Activated naive CD8-positive, alpha-beta T cell treated with anti-CD3 and anti-CD28 coated beads, Interleukin-2, amount 50 U/mL, for 24 hours (primary cell): ENCODE measurements at places on chromosomes 6 and 20.

- DNase-seq, result no peak
Measured at GRCh38 chr6:68771426-68771825, 136.3 kb downstream of the ADGRB3 start.

DNA sequence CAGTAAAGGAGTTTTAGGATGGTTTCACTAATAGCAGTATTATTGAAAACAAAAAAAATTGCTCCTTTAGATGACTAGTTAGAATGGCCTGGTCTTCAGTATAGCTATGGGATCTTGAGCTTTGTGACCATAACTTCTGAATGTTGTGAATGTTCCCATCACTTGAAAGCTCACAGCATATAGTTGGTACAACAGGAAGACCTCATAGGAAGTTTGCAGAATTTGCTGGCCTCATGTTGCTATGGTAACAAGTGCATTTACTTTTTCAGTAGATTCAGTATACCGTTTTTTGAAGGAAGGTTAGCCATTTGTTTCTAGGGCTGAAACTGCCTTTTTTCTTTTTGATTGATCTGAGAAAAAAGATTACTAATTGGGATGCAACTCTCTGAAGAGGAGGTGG lies 8.3 kb downstream of the PHF3 start:
- DNase-seq, result no peak

- DNase-seq, result no peak
Measured at GRCh38 chr20:33909331-33909921, 84.3 kb upstream of the RALY start.

DNA sequence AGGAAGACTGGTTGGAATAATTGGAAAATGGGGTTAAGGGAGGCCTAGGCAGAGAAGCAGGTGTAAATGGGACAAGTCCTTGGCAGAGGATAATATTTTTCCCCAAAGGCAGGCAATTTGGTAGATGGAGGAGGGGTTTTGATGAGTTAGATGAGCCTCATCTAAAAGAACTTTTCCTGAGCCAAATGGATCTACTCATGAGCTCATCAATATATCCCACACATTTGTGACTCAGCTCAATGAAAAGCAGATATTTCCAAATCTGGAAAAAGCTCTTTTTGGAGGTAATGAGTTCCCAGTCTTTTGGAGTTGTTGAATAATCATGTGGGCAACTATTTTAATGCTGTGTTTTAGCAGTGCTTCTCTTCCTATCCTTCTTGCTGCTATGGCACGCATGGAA lies 685.5 kb upstream of the CITED2 start:
- DNase-seq, result no peak

DNA sequence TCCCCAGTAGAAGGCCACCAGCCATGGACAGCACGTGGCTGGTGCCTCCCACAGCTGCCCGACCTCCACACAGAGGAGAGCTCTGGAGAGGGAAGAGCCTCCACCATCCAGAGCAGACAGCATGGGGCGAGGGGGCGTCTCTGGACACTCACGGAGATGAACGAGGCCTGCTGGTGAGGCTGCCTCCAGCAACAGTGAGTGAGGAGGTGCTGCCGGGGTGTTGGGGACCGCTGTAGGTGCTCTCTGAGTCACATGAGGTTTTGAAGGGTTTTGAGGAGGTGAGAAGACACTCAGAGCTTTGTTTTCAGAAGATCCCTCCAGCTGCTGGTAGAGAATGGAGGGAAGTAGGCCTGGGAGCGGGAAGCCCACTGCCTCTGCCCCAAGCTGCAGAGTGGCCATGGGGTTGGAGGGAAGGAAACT lies 65.6 kb downstream of the THBS2 start:
- DNase-seq, result no peak

DNA sequence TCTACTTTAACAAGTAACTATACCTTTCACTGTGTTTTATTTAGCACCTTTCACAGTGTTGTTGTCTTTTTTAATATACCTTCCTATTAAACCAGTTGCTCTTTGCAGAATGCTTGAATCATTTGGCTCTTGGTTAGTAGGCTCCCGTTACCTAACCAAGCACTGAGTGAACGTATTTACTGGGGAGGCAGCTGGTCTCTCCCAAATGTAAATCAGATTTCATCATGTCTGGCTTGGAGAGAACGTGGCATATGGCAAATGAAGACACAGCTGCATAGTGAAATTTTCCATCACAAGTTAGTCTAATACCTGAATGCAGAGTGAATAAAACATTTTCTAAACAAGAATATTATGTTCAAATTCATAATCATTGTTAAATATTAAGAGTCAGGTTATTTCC lies 12.4 kb downstream of the HTR1E start:
- no peak for DNase-seq

- no peak for DNase-seq
Measured at GRCh38 chr6:21273451-21273850, 320.1 kb upstream of the SOX4 start.

- DNase-seq, result no peak
Measured at GRCh38 chr20:43941476-43942200, 27.0 kb downstream of the TOX2 start.

DNA sequence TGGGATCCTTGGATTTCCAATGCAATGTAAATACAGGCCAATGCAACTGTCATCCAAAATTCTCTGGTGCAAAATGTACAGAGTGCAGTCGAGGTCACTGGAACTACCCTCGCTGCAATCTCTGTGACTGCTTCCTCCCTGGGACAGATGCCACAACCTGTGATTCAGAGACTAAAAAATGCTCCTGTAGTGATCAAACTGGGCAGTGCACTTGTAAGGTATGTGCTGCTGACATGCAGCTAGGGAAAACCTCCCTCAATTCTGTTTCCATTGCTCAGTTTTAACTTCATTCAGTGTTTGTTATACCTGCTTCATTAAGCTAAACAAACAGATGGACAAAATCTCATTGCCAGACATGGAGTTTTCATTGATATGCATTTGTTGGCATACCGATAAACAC lies 397.1 kb downstream of the ARHGAP18 start:
- DNase-seq, result no peak

DNA sequence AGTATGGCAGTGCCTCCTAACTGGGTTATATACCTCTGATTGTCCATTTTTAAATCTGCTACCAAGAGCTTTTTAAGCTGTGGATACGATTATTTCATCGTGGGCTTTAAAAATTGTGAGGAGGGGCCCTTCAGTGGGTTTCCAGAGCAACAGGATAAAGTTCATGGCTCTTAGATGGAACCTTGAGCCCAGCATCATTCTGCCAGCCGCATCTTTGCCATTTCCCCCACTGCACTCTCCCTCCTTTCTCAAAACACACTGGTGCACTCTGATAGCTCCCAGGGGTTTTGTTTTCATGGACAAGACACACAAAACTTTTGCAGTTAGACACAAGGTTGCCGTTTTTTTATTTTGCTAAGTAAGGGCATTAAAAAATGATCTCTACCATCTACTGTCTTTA lies 54.1 kb downstream of the RREB1 start:
- DNase-seq, result no peak

DNA sequence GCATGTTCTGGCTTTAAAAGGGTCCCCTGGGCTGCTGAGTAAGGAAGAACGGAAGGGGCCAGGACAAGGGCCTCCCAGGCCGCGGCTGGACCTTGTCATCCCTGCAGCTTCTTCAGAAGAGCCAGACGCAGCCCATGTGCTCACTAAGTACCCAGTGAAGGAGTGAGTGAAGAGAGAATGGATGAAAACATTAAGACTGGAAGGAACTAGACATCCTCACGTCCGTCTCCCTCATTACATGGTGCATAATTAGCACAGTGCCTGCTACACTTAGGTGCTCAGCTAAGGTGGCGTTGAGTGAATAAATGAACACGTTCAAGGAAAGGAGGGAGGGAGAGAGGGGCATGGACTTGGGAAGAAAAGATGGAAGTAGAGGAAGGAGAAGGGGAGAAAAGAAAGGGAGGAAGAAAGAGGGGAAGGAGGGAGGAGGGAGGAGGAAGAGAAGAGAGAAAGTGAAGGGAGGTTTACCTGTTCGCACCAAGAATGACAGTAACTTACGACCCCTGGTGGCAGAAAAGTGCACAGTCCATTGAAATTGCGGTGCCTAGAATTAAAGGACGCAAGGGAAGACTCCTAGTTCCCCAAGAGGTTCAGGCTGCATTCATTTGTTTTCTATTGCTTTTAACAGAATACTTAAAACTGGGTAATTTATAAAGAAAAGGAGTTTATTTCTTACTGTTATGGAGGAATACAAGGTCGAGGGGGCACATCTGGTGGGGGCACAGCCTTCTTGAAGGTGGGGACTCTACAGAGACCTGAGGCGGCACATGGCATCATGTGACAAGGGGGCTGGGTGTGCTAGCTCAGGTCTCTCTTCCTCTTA lies 8.0 kb downstream of the TP53RK start:
- DNase-seq, result peak; percentile 74

DNA sequence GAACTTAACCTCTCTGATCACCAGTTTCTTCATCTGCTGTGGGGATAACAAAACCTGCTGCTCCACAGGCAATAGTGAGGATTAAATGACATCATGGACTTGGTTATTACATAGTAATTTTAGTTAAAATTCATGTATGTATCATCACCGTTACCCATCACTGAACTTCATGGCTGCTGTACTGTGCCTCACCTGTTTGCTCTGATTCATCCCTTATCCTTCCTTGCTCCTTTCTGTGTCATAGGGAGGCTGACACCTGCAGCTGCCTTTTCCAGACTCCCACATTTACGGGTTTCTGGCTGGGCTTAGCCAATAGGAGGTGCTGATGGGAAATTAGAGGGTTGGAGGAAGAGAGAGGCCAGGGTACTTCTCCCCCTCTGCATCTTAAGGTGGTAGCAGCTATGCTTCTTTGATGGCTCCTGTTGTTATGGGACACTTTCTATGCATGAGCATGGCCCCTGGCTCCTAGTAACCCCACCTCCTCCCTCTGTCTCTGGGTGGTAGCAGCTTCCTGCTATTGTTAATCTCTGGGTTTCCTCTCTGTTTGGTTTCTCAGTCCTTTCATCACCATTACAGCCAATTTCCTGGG lies 332.1 kb downstream of the DHX35 start:
- no peak for DNase-seq

GRCh38 chr20:33567949-33568348 lies 78.1 kb downstream of the CBFA2T2 start:
- DNase-seq, result no peak

- no peak for DNase-seq
Measured at GRCh38 chr6:70557998-70558397, 8.7 kb upstream of the SDHAF4 start.

DNA sequence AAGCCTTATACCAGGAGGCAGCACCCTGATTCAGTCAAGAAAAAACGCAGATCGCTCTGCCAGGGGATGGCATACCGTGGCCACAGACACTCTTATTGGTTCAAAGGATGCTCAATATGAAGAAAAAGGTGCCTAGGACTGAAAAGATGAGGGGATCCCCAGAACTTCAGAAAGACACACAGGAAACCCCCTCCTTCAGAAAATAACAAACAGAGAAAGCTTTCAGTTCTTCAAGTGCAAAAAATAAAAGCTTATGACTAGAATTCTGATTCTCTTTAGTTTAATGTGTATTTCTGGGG lies 17.7 kb upstream of the MYB start:
- peak; percentile 44 for DNase-seq

DNA sequence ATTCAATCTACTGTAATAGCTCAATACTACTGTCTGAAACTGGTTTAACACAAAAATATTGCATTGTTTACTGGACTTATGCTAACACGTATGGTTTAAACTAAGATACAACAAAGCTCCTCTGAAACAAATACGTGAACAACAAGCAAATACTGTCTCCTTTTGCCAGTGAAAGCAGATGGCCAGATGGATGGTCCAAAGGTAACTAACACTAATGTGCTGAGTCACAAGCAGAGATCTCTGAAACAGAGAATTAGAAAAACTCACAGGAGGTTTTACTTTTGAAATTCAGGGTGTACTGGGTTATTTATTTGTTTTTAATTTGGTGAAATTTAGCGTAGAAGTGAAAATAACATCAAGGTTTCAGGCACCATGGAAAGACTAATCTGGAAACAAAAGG lies 124.3 kb upstream of the SOX4 start:
- no peak for DNase-seq

GRCh38 chr6:107991772-107992550 lies 34.0 kb upstream of the SEC63 start:
- no peak for DNase-seq

DNA sequence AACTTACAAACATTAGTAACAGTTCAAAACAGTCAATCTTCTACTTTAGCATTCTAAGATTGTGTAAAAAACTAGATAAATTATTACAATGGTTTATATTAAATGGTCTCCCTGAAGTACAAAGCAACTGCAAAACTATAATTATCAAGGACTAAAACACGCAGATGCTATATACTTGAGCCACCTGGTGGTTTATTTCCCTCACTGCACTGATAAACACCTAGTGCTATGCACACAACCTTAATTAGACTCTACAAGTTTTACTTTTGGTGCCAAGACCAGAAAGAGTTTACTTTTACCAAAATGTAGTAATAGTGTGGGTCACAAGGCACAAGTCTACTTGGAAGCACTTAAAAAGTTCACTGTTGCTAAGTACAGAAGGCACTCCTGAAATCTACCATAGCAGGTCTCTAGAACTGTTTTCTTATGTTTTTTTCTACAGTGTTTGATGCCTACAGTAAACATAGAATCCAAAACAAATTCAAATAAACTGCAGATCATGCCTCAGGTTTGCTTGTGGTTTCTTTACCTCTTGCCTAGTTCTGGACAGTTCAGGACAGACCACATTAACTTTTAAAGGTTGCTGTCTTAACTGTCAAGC lies 49.2 kb downstream of the GMDS start:
- peak; percentile 20 for DNase-seq

DNA sequence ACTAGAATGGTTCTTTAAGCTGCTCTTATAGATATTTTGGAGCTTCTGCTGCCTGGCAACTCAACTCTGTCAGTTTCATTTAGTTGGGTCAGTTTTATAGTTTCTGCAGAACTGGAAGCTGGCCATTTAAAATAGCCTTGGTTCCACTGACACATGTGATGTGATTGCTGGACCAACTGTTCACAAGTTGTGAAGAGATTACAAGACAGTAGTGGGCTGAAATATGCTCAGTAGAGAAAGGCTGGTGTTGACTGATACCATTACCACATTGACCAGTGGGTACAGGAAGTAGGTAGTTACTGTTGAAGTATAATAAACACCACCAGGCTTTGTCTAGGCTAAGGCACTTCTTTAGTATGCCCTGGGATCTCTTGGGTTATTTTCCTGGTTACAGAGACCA lies 39.0 kb downstream of the BCKDHB start:
- no peak for DNase-seq

DNA sequence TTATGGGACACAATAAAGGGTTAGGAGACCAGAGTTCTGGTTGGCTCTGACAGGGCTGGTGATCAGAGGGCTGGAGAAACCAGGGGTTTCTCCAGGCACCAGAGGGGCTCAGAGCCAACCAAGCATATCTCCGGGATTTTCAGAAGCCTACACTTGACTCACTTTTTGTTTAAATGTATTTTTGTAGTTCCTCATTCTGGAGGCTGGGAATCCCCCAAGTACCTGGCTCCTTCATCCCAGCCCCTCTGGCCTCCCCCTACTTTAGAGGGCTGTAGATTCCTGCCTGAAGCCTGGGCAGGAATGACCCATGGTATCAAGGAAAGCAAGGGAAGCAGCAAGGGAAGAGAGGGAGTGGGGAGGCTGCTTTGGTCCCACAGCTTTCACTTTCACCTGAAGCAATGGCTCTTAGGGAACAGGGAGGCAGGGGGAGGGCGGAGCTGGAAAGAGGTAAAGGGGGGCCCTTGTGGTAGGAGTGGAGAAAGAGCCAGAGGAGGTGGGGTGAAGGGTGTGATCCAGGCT lies 973 bp downstream of the CD40 start:
- no peak for DNase-seq

- DNase-seq, result no peak
Measured at GRCh38 chr6:89970072-89970471, 75.8 kb downstream of the GJA10 start.
